Stimulated activated CD4-positive, alpha-beta T cell treated with anti-CD3 and anti-CD28 coated beads, Interleukin-12 subunit alpha, Interleukin-12 subunit beta, amount 100 ng/mL, for 24 hours (primary cell): ENCODE measurements at places on chromosomes 5 and 9.

DNA sequence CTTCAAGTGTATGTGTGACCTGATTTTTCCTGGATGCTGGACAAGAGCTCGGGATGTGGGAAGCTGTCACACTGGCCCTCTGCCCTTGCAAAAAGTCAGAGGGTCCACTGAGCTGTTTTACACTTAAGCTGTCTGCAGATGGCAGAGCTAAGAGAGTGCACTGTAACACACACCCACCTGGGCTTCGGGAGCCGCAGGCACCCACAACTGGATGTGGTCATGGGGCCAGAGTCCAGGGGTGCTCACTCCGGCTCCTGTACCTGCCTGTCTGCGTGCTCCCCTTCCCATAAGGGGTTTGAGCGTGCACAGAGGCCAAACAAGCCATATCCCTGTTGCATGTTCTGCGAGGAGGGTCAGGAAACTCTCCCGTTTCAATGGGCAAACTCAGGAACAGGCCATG is 82.5 kb downstream of the LRRC70 start:
- DNase-seq: no peak

- no peak for DNase-seq
Measured at GRCh38 chr5:543351-543750, 19.1 kb upstream of the SLC9A3 start.

GRCh38 chr9:107755246-107755645 is 265.7 kb upstream of the KLF4 start:
- no peak for DNase-seq

DNA sequence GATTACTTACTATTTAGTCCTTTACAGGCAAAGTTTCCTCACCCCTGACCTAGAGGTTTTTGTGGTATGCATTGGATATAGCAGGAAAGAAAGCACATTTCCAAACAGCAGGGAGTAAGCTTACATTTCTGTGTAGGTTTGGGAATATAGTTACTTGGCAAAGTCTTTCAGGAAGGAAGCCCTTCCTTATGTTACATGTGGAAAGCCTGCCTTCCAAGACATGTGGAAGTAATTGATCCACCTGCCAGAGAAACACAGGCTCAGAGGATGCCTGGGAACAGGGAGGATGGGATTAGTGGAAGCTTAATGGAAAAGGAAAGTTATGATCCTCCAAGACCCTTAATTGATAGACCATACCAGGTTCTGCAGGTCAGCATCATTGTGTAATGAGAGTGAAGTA is 87.3 kb upstream of the PPP1R2B start:
- DNase-seq: no peak

DNA sequence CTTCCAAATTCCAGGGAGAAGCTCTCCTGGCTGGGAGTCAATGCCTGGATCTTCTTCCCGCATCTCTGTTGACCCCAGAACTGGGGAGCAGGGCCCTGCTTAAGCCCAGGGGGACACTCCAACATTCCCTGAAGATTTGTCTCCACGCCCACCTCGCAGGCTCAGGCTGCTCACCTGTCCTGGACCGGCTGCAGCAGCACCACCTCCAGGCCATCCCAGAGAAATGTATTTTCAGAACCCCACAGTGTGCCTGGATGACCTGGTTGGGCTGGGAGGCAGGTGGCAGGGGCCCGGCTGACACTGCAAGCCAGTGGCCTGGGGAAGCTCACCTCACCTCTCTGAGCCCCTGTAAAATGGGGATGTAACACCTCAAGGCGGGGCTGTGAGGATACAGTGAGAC is 27.1 kb upstream of the ZBTB43 start:
- no peak for DNase-seq

GRCh38 chr9:89207026-89207425 is 28.4 kb upstream of the SHC3 start:
- DNase-seq: no peak

- DNase-seq: no peak
Measured at GRCh38 chr5:36492984-36493654, 113.3 kb upstream of the SLC1A3 start.

DNA sequence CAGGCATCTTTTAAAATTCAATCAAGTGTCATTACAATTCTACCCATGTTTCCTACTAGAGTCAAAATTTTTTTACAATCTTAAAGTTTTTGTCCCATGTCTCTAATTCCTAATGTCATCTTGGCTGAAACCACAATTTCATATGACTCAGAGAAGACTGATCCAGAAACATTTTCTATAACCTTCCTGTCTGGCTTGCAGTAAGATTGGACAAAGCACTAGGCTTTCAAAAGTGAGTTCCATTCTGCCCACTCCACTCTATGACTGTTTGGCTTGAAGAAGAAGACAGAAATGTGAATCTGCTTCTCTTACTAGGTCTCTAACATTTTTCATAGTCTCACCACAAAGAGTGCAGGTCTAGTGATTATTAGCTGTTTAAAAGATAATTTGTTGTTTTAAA is 88.8 kb downstream of the NR3C1 start:
- DNase-seq: no peak

DNA sequence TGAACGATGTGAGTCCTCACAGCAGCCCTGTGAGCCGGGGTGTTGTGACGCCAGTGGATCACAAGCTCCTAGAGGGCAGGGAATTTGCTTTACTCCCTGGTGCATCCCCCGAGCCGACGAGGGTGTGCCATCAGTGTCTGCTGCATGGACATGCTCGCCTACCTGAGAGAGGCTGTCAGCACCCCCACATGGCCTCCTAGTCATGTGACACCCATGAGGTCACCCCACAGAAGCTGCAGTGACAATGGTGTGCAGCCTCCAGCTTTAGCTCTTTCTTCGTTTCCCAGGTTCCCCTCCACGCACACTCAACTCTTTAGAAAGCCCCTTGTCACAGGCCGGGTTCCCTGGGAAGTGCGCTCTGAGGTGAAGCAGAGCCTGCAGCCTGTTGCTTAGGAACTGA is 19.8 kb upstream of the GABBR2 start:
- no peak for DNase-seq
